Renal cortical epithelial cell (primary cell): ENCODE measurements at places on chromosomes 7 and 10. TPM values are rescaled to one million over a fixed set of nuclear protein-coding genes. Genes with fewer than 3 reads are reported as not detected.

The MLXIPL gene
- 0.15 TPM in 1 of 2 replicates, not detected in the other for total RNA-seq

The CALHM1 gene
- total RNA-seq = not detected in 2 replicates

The VPS37D gene
- 8.6 and 9.2 TPM in 2 replicates for total RNA-seq

The DKK1 gene
- total RNA-seq = 2.7 and 16.3 TPM in 2 replicates

The FAM25A gene
- total RNA-seq = not detected in 2 replicates

The SUMF2 gene
- 130 and 194 TPM in 2 replicates for total RNA-seq
